ENCODE measurements at places on chromosomes 16 and 17. TPM values are rescaled to one million over a fixed set of nuclear protein-coding genes. Genes with fewer than 3 reads are reported as not detected.

Gene EPOP
- 2.1 TPM for polyA plus RNA-seq

Gene G6PC3
- 71.4 TPM for polyA plus RNA-seq

Gene KRTAP9-3
- not detected for polyA plus RNA-seq

Gene SP6
- polyA plus RNA-seq = 0.34 TPM

Gene DUSP3
- polyA plus RNA-seq = 137 TPM

Gene HS3ST6
- not detected for polyA plus RNA-seq

Gene GUCY2D
- 0.09 TPM for polyA plus RNA-seq

Gene KRT28
- polyA plus RNA-seq = not detected

Gene PHF12
- polyA plus RNA-seq = 10.8 TPM

Gene SLFN14
- not detected for polyA plus RNA-seq

Gene TMEM114
- polyA plus RNA-seq = not detected

Gene ZSWIM7
- 45.2 TPM for polyA plus RNA-seq

Gene SSTR5
- polyA plus RNA-seq = 13.4 TPM

Gene CA7
- polyA plus RNA-seq = not detected
